ENCODE measurements at places on chromosomes 7 and 10.

DNA sequence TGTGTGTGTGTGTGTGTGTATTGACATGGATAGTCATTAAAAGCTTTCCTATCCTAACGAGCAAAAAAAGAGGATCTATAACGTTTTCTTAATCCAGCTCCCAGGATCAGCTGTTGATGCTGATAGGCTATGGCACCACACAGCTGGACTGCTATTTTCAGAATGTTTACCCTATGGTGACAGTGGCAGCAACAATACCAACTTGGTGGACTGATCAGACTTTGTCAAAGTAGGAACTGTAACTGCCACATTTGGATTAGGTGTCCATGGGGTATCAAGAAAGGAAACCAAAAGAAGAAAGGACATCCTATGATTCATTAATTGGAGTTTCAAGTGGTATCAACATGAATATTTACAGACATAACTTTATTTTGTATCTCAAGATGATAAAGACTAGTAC, 2.7 kb upstream of the CLEC5A start:
- DNase-seq, result no peak
- no peak overlapping the region for H3K27ac ChIP-seq
- no peaks in the 10 kb centered on the region for H3K36me3 ChIP-seq
- H3K4me1 ChIP-seq, result no peaks in the 10 kb centered on the region

- H3K27me3 ChIP-seq, result no peaks in the 10 kb centered on the region
- no peaks in the 10 kb centered on the region for H3K4me1 ChIP-seq
- H3K36me3 ChIP-seq, result no peaks in the 10 kb centered on the region
- H3K4me3 ChIP-seq, result no peak overlapping the region
These were observed 46.9 kb upstream of the WIPI2 start for GRCh38 chr7:5143106-5143505.

GRCh38 chr7:135771961-135772638, 23.5 kb upstream of the FAM180A start:
- H3K4me1 ChIP-seq, result peaks cover 38% of the 10 kb centered on the region
- H3K27me3 ChIP-seq, result no peaks in the 10 kb centered on the region
- DNase-seq, result no peak
- H3K27ac ChIP-seq, result no peak overlapping the region

- peaks cover 21% of the 10 kb centered on the region for H3K4me1 ChIP-seq
- DNase-seq, result no peak
- peak within 1 kb of the TSS; percentile 97 for H3K27ac ChIP-seq
- H3K4me3 ChIP-seq, result peak within 1 kb of the TSS; percentile 73
- no peaks in the 10 kb centered on the region for H3K36me3 ChIP-seq
These were observed at the start of gene LANCL2 for GRCh38 chr7:55365205-55365674. TSS of gene LANCL2 (plus strand) at chr7:55365337. CDS start at chr7:55366026, 689 bp downstream.

- H3K4me3 ChIP-seq, result no peak overlapping the region
- H3K4me1 ChIP-seq, result no peaks in the 10 kb centered on the region
- no peaks in the 10 kb centered on the region for H3K36me3 ChIP-seq
These were observed 605.1 kb downstream of the SORCS1 start for GRCh38 chr10:106559442-106559841.

DNA sequence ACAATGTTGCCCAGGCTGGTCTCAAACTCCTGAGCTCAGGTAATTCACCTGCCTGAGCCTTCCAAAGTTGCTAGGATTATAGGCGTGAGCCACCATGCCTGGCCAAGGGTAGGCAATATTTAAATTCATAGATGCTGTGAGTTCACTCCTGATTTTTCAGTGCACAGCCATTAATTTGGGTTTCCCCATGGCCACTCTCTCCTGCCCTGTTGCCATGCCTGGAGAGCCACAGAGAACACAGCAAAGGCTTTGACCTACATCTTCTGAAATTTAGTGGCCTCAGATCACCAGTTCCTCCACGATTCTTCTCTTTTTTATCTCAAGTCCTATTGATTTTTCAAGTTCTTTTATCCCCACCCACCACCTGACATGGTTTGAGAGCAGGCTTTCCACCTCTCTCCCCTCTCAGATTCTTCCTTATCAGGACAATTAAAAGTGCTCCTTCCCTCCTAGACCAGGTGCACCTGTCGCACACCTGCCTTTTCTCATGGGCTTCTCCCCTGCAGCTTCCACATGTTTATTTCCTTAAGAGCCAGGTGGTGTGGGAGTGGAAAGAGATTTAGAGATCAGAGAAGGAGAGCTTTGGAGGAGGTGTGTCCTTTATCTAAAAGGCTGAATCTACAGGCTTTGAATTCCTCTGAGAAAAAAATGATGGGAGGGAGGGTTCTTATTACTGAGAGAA, 123.8 kb downstream of the ADRA2A start:
- H3K36me3 ChIP-seq, result no peaks in the 10 kb centered on the region
- no peak for DNase-seq
- H3K27ac ChIP-seq, result no peak overlapping the region
- no peaks in the 10 kb centered on the region for H3K27me3 ChIP-seq
- no peaks in the 10 kb centered on the region for H3K4me1 ChIP-seq

DNA sequence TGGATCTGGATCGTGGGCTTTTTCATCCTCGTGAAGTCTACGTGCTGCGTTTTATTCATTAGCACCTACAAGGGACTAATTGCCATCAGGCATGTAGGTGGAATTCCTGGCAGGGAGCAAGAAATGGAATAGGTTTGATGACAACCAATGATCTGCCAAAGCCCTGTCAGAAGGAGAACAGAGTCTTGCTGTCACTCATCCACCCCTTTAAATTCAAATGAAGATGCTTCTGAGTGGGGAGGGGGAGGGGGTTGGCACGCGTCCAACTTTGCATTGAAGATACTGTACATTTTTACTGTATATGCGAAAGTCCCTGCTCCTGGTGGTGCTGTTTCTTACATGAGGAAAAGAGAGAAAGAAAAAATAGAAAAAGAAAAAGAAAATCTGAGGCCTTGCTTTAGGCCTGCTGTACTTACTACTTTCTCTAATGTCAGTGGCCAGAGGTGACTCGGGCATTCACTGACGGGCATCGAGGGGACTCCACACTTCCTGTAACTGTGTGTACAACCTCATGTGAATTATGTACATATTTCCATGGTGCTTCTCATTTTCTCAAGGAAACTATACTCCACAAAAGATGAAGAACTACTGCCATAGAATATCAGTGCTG, 569.1 kb downstream of the INHBA start:
- no peak for DNase-seq
- H3K36me3 ChIP-seq, result no peaks in the 10 kb centered on the region
- peaks cover 9% of the 10 kb centered on the region for H3K4me1 ChIP-seq
- H3K4me3 ChIP-seq, result no peak overlapping the region

DNA sequence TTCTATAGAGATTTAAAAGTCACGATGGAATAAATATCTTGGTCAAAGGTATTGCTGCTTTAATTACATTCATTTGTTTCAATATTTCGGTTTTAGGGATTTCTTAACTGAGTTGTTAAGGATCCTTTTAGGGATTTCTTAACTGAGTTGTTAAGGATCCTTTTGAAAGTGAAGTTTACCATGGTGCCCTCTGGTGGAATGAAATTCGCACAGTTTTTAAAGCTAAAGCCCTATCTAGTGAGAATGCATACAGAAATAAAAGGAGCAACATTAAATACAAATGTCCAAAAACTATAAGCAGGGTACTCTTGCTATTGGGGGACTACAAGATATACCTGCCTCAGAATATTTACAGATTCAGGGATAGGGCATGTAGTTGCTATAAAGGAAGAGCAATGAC, 193.7 kb downstream of the RNLS start:
- no peaks in the 10 kb centered on the region for H3K36me3 ChIP-seq
- no peaks in the 10 kb centered on the region for H3K27me3 ChIP-seq
- peak; percentile 40 for DNase-seq
- H3K27ac ChIP-seq, result no peak overlapping the region

- H3K4me1 ChIP-seq, result no peaks in the 10 kb centered on the region
- H3K4me3 ChIP-seq, result no peak overlapping the region
- no peaks in the 10 kb centered on the region for H3K36me3 ChIP-seq
- no peak overlapping the region for H3K27ac ChIP-seq
- H3K27me3 ChIP-seq, result no peaks in the 10 kb centered on the region
These were observed 150.2 kb upstream of the AGR3 start for GRCh38 chr7:17031906-17032551.

DNA sequence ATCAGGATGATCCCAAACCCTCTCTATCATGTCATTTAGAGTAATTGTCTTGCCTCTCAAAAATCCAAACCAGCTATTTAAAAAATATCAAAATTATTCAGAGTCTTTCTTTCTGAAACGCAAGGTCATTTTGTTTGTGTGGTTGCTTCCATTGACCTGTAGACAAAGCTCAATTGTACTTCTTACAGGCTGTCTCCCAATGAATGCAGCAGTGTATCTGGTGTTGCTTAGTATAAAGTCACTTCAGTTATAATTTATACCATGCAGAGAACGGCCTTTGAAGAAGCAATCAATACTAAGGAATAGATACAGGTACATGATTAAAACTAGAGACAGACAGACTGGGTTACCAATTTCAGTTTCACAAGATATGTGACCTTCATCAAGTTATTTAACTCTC, 80.9 kb downstream of the DOCK4 start:
- peaks cover 20% of the 10 kb centered on the region for H3K4me1 ChIP-seq
- H3K4me3 ChIP-seq, result no peak overlapping the region
- H3K27me3 ChIP-seq, result no peaks in the 10 kb centered on the region
- no peak overlapping the region for H3K27ac ChIP-seq
- DNase-seq, result no peak
- no peaks in the 10 kb centered on the region for H3K36me3 ChIP-seq

GRCh38 chr10:105702211-105702610, 1061.1 kb downstream of the SORCS3 start:
- H3K36me3 ChIP-seq, result no peaks in the 10 kb centered on the region
- no peaks in the 10 kb centered on the region for H3K4me1 ChIP-seq
- DNase-seq, result no peak
- no peak overlapping the region for H3K4me3 ChIP-seq
- no peaks in the 10 kb centered on the region for H3K27me3 ChIP-seq

Data from heart left ventricle (tissue), 16 donors.